ENCODE measurements at places on chromosomes 16 and 17.
A peak's percentile ranks its signal among the peaks of the same experiment; 100 is the strongest.

DNA sequence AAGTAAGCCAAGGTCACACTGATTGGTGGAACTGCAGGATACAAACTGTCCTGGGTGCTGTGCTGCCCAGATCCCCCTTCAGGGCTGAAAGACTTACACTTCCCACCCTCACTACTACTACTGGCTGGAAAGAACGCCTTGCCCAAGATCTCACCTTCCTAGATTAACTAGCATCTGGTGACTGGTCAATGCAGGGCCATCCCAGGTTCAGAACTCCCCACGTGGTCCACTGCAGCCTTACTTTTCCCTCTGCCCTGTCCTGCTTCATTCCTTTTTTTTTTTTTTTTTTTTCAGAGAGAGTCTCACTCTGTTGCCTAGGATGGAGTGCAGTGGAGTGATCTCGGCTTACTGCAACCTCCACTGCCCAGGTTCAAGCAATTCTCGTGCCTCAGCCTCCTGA lies 2.3 kb upstream of the PDZD9 start:
- no peaks in the 10 kb centered on the region for H3K36me3 ChIP-seq
- H3K27me3 ChIP-seq: no peaks in the 10 kb centered on the region
- H3K27ac ChIP-seq: no peak overlapping the region
- no peak overlapping the region for H3K4me3 ChIP-seq

DNA sequence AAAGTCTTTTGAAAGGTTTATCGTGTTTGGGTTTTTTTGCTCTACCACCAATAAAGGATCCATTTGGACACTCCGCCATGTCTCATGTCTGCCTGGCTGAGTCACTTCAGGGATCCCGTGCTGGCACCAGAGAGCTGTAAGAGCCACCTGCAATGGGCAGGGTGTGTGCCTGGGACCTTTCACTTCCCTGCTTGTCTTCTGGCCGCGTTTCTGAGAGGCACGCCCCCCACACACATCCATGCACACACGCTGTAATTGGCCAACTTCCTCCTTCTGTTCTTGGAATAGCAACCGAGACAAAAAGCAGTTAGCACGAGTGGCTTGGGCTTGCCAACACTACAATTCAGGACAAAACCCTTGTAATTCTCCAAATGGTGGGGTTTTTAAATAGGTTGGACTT lies 9.8 kb upstream of the SOST start:
- no peak for DNase-seq
- no peaks in the 10 kb centered on the region for H3K4me1 ChIP-seq
- H3K4me3 ChIP-seq: no peak overlapping the region
- H3K36me3 ChIP-seq: peaks cover 57% of the 10 kb centered on the region

DNA sequence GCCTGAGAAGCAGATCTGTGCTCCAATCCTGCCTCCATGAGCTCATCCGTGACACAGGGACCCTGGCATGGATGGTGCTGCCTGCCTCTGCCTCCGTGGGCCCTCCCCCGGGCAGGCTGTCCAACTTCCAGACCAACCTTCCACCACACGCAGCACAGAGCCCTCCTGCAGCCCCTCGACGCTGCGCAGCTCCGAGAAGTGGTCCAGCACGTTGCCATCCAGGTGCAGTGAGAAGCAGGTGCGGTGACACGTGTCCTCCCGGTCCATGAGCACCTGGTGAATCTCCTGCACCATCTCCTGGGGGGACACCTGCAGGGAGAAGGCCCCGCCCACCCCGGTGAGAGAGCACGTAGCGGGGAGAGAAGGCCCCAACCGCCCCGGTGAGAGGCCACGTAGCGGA lies 8.4 kb downstream of the CLUH start:
- peak overlapping the region; percentile 35 for H3K27ac ChIP-seq
- no peak overlapping the region for H3K4me3 ChIP-seq
- peaks cover 10% of the 10 kb centered on the region for H3K4me1 ChIP-seq

GRCh38 chr17:19659366-19660177 lies 11.0 kb downstream of the ALDH3A2 start:
- no peak for DNase-seq
- peak overlapping the region; percentile 16 for H3K27ac ChIP-seq
- H3K36me3 ChIP-seq: peaks cover 98% of the 10 kb centered on the region
- H3K27me3 ChIP-seq: no peaks in the 10 kb centered on the region
- no peak overlapping the region for H3K4me3 ChIP-seq

GRCh38 chr17:6212766-6213165 lies 142.6 kb downstream of the WSCD1 start:
- no peaks in the 10 kb centered on the region for H3K36me3 ChIP-seq
- no peaks in the 10 kb centered on the region for H3K4me1 ChIP-seq
- H3K27me3 ChIP-seq: peaks cover 90% of the 10 kb centered on the region
- no peak for DNase-seq
- no peak overlapping the region for H3K27ac ChIP-seq

DNA sequence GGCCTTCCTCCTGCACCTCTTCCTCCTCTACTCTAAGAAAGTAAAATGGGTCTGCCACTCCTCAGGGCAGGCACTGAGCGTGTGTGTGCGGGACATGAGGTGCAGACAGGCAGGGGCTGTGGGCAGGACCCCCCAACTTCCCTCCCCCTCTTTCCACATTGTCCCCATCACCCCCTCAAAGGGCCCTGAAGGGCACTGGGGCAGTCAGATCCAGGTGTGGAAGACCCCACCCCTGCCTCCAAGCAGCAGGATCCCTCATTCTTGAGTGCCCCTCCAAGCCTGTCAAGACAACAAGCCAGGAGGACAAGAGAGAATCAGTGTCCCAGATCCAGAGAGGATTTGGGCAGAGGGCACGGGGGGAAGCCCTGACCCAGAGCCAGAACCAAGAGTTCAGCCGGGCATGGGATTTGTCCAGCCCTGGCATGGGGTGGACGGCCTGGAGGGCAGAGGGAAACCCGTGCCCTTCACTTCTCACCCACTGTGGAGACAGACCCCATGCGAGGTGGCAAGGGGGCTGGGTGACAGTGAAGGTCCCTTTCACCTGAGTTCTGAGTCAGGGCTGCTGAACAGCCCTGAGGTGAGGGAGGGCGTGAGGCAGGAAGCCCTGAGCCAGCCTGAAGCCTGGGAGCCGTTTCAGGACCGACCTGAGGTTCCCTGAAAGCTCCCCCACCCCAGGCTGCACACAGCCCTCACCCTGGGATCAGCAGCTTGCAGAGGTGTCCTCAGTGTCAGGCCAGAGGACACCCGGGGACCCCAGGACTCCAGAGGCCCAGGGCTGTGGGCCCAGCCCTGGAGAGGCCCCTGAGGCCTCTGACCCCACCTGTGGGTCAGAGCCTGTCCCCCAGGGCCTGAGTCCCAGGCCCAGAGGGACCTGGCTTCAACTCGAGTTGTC lies 45.8 kb downstream of the USP22 start:
- no peak for DNase-seq
- peaks cover 44% of the 10 kb centered on the region for H3K36me3 ChIP-seq
- H3K4me3 ChIP-seq: no peak overlapping the region
- H3K27ac ChIP-seq: no peak overlapping the region
- peaks cover 4% of the 10 kb centered on the region for H3K4me1 ChIP-seq

GRCh38 chr16:85523602-85524364 lies 89.3 kb upstream of the GSE1 start:
- peak overlapping the region; percentile 52 for H3K27ac ChIP-seq
- no peaks in the 10 kb centered on the region for H3K27me3 ChIP-seq
- H3K4me1 ChIP-seq: peaks cover 21% of the 10 kb centered on the region
- H3K36me3 ChIP-seq: no peaks in the 10 kb centered on the region
- H3K4me3 ChIP-seq: no peak overlapping the region
- DNase-seq: no peak

DNA sequence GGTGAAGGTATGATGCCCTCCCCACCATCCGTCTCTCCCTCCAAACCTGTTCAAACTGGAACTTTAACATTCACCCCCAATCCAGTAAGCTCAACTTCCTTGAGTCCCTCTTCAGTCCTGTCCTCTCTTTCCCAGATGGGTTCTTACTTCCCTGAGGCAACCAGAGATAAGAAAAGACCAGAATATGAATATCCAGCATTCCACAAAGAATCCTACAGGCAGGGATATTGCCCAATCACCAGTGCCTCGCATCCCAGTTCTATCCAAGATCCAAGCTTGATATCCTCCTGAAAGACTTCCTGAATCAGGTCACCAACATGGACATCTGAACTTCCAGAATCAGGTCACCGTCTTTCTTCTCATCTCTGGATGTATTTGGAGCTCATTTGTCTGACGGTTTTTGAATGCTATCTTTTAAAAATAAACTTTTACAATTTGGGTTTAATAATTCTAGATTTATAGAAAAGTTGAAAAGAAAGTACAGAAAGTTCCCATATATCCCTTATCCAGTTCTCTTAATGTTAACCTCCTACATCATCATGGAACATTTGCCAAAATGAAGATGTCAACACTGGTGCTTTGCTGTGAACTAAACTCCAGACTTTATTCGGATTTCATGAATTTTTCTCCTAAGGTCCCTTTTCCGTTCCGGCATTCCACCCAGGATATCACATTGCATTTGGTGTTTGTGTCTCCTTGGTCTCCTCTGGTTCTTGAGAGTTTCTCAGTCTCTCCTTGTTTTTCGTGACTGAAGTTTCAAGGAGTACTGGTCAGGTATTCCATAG lies 13.7 kb upstream of the COL1A1 start:
- no peak for DNase-seq
- no peaks in the 10 kb centered on the region for H3K27me3 ChIP-seq
- peaks cover 35% of the 10 kb centered on the region for H3K4me1 ChIP-seq
- no peaks in the 10 kb centered on the region for H3K36me3 ChIP-seq
- H3K27ac ChIP-seq: no peak overlapping the region

DNA sequence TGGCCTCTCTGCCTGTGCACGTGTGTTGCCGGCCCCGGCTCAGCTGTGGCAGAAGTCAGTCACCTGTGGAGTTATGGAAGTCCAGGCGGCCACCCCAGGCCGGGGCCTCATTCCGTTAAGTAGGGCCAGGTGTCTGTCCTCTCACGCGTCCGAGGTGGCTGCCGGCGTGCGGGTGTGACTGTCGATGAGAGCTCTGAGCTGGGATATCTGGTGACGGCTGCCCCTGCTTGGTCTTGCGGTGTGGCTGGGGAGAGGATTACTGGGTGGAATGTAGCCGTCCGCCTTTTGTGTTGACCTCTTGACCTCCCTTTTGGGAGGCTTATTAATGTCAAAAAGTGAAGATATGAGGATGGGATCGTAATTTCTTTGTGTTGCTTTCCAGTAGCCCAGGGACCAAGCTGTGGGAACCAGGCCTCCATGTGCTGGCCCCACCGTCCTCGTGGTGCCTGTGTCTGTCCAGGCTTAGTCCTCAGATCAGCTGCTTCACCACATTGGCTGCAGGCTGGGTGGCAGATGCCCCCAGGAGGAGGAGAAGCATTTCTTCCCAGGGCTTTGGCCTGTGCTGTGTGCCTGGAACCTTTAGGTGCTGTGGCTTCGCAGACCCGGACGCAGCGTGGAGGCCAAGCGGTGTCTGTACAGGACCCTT lies 23.0 kb upstream of the ZNF750 start:
- DNase-seq: no peak
- no peak overlapping the region for H3K4me3 ChIP-seq
- peaks cover 16% of the 10 kb centered on the region for H3K4me1 ChIP-seq
- H3K36me3 ChIP-seq: no peaks in the 10 kb centered on the region
- no peak overlapping the region for H3K27ac ChIP-seq
- H3K27me3 ChIP-seq: no peaks in the 10 kb centered on the region

DNA sequence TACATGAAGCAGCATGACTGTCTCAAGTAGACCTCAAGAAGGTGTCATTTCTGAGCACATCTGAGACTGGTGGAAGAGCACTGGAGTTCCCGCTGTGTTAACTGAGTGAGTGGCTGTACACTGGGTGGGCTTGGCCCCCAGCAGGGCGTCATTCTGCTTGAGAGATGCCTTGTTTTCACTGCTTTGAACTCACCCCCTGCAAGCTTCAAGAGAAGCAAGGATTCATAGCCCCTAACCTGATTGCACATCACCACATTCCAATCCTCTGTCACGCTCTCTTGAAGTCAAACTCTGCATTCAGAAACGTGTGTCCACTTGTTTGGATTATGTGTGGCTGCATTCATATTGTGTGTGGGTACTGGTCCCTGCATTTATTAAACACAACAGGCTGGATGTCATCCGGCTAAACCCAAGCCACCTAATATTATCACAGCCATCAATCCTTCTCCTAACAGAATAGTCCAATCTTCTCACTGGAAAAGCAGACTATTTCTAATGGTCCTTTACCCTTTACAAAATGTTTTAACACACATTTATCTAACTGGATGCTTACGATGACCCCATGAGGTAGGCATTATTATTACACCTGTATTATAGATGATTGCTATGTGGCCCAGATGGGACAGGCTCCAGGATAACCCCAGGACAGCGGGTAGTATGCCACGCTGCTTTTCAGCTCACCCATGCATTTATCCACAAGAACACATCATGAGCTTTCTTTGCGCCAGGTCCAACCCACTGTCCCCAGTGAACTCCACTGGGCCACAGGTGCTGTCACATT lies 76.3 kb downstream of the USP31 start:
- DNase-seq: peak; percentile 44
- H3K4me1 ChIP-seq: peaks cover 19% of the 10 kb centered on the region
- H3K27me3 ChIP-seq: no peaks in the 10 kb centered on the region

- H3K36me3 ChIP-seq: peaks cover 5% of the 10 kb centered on the region
- H3K4me3 ChIP-seq: no peak overlapping the region
- no peak for DNase-seq
- no peaks in the 10 kb centered on the region for H3K27me3 ChIP-seq
- no peak overlapping the region for H3K27ac ChIP-seq
Measured at GRCh38 chr16:12323007-12323758, 346.6 kb downstream of the SNX29 start.

GRCh38 chr16:78364556-78364880 lies 265.1 kb downstream of the WWOX start:
- H3K36me3 ChIP-seq: no peaks in the 10 kb centered on the region
- no peaks in the 10 kb centered on the region for H3K27me3 ChIP-seq
- no peak overlapping the region for H3K27ac ChIP-seq
- no peaks in the 10 kb centered on the region for H3K4me1 ChIP-seq
- no peak overlapping the region for H3K4me3 ChIP-seq
- DNase-seq: no peak

- peaks cover 22% of the 10 kb centered on the region for H3K4me1 ChIP-seq
- H3K27me3 ChIP-seq: no peaks in the 10 kb centered on the region
- no peak overlapping the region for H3K4me3 ChIP-seq
- peaks cover 29% of the 10 kb centered on the region for H3K36me3 ChIP-seq
- no peak overlapping the region for H3K27ac ChIP-seq
Measured at GRCh38 chr17:74870512-74870911, 2.3 kb downstream of the FDXR start.

DNA sequence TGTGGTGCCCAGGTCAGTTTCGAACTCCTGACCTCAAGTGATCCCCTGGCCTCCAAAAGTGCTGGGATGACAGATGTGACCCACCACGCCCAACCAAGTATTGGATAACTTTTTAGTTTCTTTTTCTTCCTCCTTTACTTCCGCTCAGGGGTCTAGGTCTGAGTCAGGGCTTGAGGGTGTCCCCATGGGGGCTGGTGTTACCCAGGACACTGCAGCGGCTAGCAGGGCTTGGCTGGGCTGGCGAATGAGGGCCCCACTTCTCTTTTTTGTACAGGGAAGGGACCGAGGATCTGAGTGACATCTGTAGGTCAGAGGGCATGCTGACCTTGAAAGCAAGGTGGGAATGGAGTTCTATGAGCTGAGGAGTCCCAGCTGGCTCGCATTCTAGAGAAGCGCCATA lies 24.9 kb downstream of the RAB11FIP3 start:
- DNase-seq: no peak
- H3K4me3 ChIP-seq: no peak overlapping the region
- no peaks in the 10 kb centered on the region for H3K36me3 ChIP-seq
- H3K27me3 ChIP-seq: no peaks in the 10 kb centered on the region

All from MCF 10A (cell line).